ENCODE measurements at places on chromosomes 2 and 18. TPM values are rescaled to one million over a fixed set of nuclear protein-coding genes. Genes with fewer than 3 reads are reported as not detected.

The MFF gene
- 85.1 TPM for total RNA-seq

The AFG3L2 gene
- total RNA-seq: 36.3 TPM

- no peak overlapping the region for H3K4me3 ChIP-seq
- H3K27ac ChIP-seq: no peak overlapping the region
- H3K4me1 ChIP-seq: peaks cover 3% of the 10 kb centered on the region
- DNase-seq: no peak
Measured at GRCh38 chr2:118091631-118092030, 3.4 kb downstream of the INSIG2 start.

DNA sequence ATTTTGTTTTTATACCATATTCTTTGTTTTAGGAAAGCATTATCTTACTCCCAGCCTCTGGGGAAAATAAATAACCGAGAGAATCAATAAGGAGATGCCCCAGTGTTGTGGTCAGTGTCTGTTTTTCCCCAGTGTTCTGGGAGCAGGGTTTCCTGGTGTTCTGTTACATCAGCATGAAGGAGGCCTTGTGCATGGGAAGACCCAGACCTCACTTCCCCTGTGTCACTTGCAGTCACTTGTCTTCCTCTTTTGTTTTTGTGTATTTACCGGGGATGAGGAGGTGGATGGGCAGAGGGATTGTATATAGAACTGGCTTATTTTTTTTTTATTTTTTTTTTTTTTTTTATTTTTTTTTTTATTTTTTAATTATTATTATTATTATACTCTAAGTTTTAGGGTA is 45.0 kb upstream of the MGAT5 start:
- peaks cover 6% of the 10 kb centered on the region for H3K4me1 ChIP-seq
- H3K27ac ChIP-seq: no peak overlapping the region
- H3K4me3 ChIP-seq: no peak overlapping the region
- no peaks in the 10 kb centered on the region for H3K27me3 ChIP-seq
- DNase-seq: no peak

DNA sequence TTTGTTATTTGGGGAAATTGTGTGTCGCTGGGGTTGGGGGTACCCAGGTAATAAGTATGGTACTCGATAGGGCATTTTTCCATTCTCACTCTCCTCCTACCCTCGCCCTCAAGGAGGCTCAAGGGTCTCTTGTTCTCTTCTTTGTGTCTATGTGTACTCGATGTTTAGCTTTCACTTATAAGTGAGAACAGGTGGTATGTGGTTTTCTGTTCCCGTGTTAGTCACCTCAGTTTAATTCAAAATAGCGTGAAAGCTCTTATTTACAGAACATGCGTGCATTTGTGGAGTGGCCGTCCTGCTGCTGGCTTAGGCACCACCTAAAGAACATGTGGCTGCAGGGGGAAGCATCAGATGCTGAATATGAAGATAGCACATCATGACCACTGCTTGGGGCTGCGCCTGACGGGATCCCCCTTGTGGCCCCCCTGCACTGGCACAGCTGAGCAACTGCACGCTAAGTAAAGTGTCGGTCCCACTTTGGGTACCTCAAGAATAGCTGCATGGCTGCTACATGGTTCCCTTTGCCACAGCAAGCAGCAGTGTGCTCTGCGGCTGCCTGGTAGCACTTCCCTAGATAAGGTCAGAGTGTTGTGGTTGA is 569.0 kb downstream of the DCDC2C start:
- DNase-seq: no peak
- no peak overlapping the region for H3K4me3 ChIP-seq
- H3K27ac ChIP-seq: no peak overlapping the region

- H3K27ac ChIP-seq: no peak overlapping the region
- no peaks in the 10 kb centered on the region for H3K4me1 ChIP-seq
- H3K4me3 ChIP-seq: no peak overlapping the region
- no peak for DNase-seq
Measured at GRCh38 chr2:198385856-198386255, 581.5 kb downstream of the PLCL1 start.

GRCh38 chr2:64212346-64212745 is 68.1 kb upstream of the PELI1 start:
- no peaks in the 10 kb centered on the region for H3K4me1 ChIP-seq
- no peak overlapping the region for H3K4me3 ChIP-seq
- H3K27me3 ChIP-seq: no peaks in the 10 kb centered on the region
- DNase-seq: no peak
- H3K36me3 ChIP-seq: no peaks in the 10 kb centered on the region

DNA sequence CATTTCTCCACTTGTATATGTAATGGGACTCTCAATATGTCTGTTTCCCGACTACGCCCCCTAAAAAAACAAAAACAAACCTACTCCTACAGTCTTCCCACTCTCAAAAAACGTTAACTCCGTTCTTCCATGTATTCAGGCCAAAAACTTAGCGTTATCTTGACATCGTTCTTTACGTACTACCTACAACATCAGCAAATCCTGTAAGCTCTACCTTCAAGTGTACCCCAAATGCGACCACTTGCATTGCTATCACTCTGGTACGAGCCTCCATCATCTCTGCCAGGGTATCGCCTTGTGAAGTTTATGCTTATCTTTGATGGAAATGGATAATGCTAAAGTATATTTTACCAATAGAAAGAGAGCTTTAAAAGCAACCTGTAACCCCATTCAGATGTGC is 479 bp downstream of the GPATCH11 start:
- DNase-seq: no peak
- no peaks in the 10 kb centered on the region for H3K36me3 ChIP-seq
- H3K4me3 ChIP-seq: peak overlapping the region; percentile 87
- H3K27ac ChIP-seq: no peak overlapping the region
- peaks cover 6% of the 10 kb centered on the region for H3K4me1 ChIP-seq
- no peaks in the 10 kb centered on the region for H3K27me3 ChIP-seq

DNA sequence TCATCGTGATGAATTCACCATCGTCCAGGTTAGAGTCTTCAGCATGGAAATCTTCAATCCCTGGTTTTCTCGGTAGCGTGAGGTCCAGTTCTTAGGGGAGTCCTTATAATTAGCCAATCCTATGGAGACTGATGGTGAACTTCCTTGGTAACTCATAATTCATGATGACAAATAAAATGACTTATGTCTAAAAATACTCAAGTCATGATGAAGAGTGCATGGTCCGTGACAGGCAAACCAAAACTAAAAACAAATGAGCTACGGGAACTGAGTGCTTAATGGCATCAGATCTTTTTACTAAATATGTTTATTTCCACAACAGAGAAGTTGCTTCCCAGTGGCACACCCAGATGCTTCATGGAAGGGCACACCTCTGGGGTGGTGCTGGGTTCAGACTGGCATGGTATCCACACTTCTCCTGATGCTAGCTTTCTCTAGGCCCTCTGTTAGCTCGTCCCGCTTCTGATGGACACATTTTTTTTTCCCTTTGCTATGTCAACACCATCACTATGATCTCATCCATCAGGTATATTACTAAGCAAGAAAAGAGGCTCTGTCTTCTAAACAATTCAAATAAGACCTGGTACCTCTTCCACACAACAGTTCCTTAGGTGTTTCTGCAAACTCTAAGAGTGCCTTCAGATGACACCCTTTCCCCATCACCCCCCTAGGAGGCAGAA is 92.8 kb upstream of the NEDD4L start:
- H3K27ac ChIP-seq: no peak overlapping the region
- no peak for DNase-seq
- H3K4me3 ChIP-seq: no peak overlapping the region
- no peaks in the 10 kb centered on the region for H3K36me3 ChIP-seq

All from ovary (tissue), 10 donors.